ENCODE measurements at places on chromosomes 7 and 10. TPM values are rescaled to one million over a fixed set of nuclear protein-coding genes. Genes with fewer than 3 reads are reported as not detected.
A peak's percentile ranks its signal among the peaks of the same experiment; 100 is the strongest.

PSD gene
- 4.6 TPM for total RNA-seq

DNA sequence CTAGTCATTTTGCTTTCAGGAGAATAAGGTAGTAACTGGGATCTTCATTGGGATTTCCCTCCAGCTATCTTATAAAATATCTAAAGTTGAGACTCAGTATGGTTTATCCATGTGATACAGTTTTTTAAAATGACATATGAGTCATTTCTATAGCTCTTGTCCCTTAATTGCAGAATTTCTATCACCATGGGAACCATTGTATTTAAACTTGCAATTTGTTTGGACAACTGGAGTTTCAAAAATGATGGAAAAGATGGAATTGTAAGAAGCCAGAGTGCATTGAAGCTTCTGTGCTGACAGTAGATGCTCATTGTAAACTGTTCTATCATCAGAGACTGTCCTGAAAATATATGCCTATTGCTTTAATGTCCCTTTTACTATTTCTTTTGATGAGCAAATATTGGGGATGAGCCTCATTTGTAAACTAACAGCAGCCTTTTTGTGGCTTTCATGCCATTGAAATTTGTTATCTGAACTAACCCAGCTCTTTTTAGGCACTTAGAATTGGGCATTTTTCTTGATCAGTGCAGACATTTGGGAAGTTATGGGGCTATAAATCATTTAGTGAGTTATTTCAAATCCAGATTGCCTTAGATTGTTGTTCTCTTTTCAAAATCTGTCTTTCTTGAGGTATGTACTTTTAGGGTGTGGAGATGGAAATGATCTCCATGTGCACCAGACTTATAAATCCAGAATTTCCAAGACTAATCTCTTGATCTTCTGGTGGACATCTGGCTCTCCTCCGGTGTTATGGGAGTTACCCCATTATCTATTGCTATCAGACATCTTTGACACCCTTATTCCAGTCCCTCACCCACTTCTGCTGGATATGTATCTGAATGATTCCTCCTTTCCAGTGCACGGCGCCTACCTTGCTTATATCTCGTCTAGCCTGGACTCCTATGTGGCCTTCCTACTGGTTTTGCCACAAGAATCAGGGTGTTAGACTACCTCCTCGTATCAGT is 159.0 kb downstream of the SND1 start:
- no peak overlapping the region for H3K4me3 ChIP-seq
- no peaks in the 10 kb centered on the region for H3K4me1 ChIP-seq
- no peaks in the 10 kb centered on the region for H3K27me3 ChIP-seq
- H3K36me3 ChIP-seq, result peaks cover 8% of the 10 kb centered on the region

DNA sequence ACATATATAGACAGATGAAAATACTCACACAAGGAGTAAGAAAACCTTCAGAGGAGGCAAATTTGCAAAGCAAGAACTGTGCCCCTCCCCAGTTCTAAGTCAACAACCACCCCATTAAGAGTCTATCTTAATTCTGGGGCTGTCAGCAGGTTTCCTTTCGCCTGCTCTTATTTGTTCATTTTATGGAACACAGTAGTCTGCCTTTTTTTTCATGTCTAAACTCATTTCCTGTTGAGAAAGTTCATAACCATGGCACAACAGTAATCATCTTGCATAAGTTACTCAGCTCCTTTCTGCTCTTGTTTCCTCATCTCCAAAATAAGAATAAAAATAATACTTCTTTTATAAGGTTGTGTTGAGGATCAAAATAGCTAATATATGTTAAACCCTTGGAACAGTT is 25.8 kb upstream of the AMPH start:
- no peak for DNase-seq
- no peaks in the 10 kb centered on the region for H3K4me1 ChIP-seq
- H3K36me3 ChIP-seq, result no peaks in the 10 kb centered on the region

DNA sequence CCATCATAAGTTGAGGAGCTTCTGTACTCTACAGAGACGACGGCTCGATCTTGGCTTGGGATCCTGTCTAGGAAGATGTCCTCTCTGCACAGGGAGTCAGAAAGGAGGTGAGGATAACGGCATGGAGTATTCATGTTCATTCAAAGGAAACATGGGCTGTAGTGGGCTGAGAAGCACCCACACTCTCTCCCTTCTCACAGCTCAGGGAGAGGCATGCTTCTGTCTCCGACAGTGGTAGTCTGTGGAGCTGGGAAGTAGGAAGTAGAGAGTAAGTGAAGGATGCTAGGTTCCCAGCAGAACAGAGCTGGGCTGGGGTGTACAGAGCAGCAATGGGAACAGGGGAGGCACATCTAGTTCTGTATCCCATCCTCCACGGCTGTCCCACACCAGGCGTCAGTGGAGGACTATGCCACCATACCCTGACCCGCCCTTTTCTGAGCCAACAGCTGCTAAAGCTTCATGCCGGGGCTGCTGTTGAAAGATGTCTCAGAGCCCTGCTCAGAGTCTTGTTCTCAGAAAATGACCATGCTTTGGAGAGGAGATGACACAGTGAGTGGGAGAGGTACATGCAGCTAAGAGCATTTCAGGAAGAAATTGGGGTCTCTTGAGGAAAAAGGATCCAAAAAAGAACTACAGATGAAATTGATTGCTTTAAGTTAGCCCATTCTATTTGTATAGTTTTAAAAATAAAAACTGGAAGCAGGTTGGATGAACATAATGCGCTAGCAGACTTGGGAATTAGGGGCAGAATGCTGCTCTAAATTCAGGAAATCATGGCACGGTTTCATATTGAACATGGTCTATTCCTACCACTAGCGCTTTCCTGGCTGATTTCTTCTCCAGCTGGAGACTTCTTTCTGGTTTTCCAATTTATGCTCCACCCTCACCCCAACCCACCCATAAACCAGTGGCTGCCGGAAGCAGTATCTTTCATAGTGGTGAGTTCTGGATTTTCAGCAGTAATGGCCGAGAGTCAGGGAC is 138.6 kb downstream of the CHN2 start:
- no peaks in the 10 kb centered on the region for H3K27me3 ChIP-seq
- H3K27ac ChIP-seq, result no peak overlapping the region
- peak; percentile 20 for DNase-seq
- H3K4me1 ChIP-seq, result peaks cover 13% of the 10 kb centered on the region
- H3K4me3 ChIP-seq, result no peak overlapping the region

LIPF gene
- total RNA-seq, result not detected

CCZ1 gene
- total RNA-seq, result 41.8 TPM

DNA sequence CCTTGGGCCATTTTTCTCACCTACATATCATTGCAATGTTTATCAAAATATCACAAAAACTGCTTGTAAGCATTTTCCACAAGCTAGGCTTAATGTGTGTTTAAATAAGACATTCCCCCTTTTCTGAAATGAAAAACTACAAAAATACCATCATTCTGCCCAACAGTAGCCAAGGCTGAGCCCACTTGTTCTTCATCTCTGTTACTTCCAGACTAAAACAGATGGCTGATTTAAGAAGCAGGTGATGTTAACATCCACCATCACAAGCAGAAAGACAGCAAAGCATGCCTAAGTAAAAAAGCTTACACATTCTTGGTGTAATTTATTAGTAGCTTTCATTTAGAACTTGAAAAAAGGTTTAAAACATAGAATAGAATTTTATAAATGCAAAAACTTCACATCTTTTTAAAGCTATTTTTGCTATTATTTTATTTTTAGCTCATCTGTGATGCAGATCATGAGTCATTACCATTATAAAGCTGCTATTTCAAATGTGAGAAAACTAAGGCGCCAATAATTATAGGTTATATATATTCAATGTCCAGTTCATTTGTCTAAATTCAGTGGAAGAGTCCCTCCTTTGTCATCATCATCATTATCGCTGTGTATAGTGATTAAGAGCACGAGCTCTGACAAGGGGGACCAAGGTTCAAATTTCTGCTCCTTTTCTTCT is 109.4 kb downstream of the RELN start:
- no peaks in the 10 kb centered on the region for H3K4me1 ChIP-seq
- DNase-seq, result no peak
- no peaks in the 10 kb centered on the region for H3K36me3 ChIP-seq
- H3K4me3 ChIP-seq, result no peak overlapping the region

DNA sequence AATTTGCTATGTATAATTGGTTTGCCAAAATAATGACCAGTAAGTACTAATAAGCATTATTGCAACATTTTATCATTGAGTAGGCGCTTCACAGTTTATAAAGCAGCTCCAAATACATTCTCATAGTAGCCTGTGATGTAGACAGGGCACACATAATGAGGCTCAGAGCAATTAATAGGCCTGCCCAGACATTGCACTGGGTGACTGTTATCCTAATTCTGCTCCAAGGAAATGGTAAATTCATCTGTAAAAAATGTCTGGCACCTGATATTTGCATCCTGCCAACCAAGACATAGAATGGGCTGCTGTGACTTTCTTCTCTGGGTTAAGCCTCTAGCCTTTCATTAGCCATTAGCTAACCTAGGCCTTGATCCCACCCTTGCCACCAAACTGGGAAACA is 97.6 kb downstream of the SEM1 start:
- no peak overlapping the region for H3K4me3 ChIP-seq
- H3K27me3 ChIP-seq, result no peaks in the 10 kb centered on the region
- H3K4me1 ChIP-seq, result no peaks in the 10 kb centered on the region
- no peaks in the 10 kb centered on the region for H3K36me3 ChIP-seq
- no peak overlapping the region for H3K27ac ChIP-seq
- DNase-seq, result no peak

LIMK1 gene
- 11.2 TPM for total RNA-seq

CFAP43 gene
- total RNA-seq, result 71.6 TPM

DNA sequence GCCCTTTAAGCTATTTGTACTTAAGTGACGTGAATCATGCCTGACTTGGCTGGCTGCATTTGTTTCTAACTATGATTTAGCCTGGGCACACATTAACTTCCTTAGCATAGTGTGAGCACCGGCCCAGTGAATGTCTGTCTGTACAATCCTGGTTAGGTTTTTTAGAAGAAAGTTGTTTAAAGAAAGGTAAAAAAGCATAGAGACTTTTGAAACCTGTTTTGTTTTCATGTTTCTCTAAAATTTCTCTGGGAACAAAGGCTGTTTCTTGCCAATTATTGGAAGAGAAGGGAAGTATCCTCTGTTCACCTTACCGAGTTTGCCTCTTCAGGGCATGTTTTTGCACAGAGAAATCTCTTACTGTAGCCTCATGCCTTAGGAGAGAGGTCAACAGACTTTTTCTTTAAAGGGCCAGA is 42.9 kb upstream of the MET start:
- no peaks in the 10 kb centered on the region for H3K36me3 ChIP-seq
- H3K4me1 ChIP-seq, result no peaks in the 10 kb centered on the region
- peak overlapping the region; percentile 76 for H3K27ac ChIP-seq

OR2A5 gene
- not detected for total RNA-seq

DNA sequence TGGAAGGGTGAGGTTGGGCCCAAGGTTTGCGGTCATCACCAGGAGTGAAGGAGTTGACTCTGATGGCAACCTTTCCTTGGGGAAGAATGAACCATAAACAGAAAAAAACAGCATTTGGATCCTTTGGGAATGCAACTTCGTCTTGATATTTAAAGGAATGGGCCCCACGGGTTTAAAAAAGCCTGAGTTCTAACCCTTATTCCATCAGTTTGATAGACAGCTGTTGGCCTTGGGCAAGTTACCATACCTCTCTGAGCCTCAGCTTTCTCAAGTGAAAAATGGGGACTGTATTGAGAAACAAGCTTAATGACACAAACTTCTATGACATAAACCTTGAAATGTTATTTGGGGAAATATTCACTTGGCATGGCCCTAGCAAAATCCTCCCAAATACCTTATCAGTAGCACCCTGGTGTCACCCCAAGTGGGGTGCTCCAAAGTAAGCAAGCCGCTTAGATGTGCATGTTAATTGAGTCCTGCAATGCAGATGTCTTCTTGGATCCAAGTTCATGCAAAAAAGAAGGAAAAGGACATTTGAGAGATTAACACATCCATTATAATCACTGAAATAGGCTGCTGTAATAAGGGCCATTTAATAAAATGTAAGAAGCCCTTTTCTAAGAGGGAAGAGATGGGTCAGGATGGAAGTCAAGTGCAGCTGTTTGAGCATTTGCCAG is 13.8 kb downstream of the MXI1 start:
- peaks cover 21% of the 10 kb centered on the region for H3K4me1 ChIP-seq
- H3K4me3 ChIP-seq, result no peak overlapping the region
- H3K36me3 ChIP-seq, result no peaks in the 10 kb centered on the region
- DNase-seq, result no peak
- no peaks in the 10 kb centered on the region for H3K27me3 ChIP-seq

LRRTM3 gene
- total RNA-seq, result 0.06 TPM

DNA sequence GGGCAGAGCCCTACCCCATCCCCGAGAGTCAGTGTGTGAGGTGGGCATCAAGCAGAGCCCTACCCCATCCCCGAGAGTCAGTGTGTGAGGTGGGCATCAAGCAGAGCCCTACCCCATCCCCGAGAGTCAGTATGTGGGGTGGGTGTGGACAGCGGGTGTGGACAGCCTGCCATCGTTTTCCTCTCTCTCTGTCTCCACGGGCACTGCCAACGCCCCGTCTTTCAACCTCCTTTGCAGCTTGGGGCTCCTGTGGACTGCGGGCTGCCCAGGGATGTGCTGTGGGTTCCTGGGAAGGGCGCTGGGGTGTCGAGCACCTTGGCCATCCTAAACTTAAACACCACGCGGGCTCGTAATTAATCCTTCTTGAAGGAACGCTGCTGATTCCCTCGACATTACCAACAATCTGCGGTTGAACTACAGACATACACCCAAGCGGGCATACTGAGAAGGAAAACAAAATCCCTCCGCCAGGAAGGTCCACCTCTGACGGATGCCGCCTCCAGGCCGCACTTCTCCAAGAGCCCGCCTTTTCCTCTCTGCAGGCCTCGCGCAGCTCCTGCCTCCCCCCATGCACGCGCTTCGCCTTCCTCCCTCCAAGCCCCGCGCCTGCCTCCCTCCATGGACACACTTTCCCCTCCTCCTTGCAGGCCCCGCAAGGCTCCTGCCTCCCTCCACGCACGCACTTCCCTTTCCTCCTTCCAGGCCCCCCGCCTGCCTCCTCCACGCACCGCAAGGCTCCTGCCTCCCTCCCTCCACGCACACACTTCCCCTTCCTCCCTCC is 65.1 kb downstream of the ADARB2 start:
- no peaks in the 10 kb centered on the region for H3K36me3 ChIP-seq
- peaks cover 6% of the 10 kb centered on the region for H3K4me1 ChIP-seq
- no peak for DNase-seq
- no peaks in the 10 kb centered on the region for H3K27me3 ChIP-seq
- H3K27ac ChIP-seq, result no peak overlapping the region
